ENCODE measurements at places on chromosomes 7 and 10. TPM values are rescaled to one million over a fixed set of nuclear protein-coding genes. Genes with fewer than 3 reads are reported as not detected.

Gene SYCE1
- polyA plus RNA-seq = 17.3 TPM

Gene TAS2R41
- not detected for polyA plus RNA-seq

Gene HOXA4
- polyA plus RNA-seq = not detected

Gene APBB1IP
- not detected for polyA plus RNA-seq

Gene FAM200A
- polyA plus RNA-seq = 10.5 TPM

Gene AOAH
- polyA plus RNA-seq = 6.5 TPM

Gene SORCS1
- not detected for polyA plus RNA-seq

Gene PPA1
- polyA plus RNA-seq = 305 TPM

Gene HECW1
- 12.2 TPM for polyA plus RNA-seq

Gene VTI1A
- polyA plus RNA-seq = 18.7 TPM

Gene ARPC1B
- polyA plus RNA-seq = 6.6 TPM

Gene RPEL1
- not detected for polyA plus RNA-seq

Gene MMP21
- polyA plus RNA-seq = not detected

Gene NME8
- polyA plus RNA-seq = not detected

Gene MAT1A
- not detected for polyA plus RNA-seq

Gene PCLO
- polyA plus RNA-seq = 58.0 TPM
